ENCODE measurements at places on chromosomes 11 and 22.

GRCh38 chr11:118910309-118911112, 15.2 kb downstream of the BCL9L start:
- peak; percentile 92 for DNase-seq

DNA sequence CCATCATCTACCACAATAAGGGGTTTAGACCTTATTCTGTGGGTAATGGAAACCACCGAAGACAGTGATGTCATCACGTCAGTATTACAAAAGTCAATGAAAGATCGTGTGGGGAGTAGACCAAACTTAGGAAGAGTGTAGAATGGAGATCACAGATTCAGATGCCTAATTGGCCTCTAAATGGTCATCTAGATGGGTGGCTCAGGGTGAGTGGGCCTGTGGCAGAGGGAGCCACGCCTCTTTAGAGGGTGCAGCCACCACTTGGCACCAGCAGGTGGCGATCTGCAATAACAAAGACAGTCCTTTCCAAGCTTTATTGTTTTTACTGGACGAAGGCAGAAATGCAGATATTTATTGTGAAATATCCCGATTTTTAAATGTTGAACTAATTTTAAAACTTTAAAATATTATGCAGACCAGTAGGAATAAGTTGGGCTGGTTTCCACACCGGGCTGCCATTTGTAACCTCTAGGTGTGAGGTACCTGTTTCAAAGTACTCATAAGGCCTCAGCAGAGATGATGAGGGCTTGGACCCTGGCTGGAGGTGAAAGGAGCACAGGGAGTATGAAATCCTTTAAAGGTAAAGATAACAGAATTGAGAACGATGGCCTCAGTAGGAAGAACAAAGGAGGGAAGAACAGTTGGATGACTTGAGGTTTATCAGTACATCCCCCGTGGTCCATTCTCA, 222.0 kb downstream of the DBX1 start:
- DNase-seq: peak; percentile 46

DNA sequence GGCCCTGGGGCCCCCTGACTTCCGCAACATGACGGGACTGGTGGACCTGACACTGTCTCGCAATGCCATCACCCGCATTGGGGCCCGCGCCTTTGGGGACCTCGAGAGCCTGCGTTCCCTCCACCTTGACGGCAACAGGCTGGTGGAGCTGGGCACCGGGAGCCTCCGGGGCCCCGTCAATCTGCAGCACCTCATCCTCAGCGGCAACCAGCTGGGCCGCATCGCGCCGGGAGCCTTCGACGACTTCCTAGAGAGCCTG, 992 bp downstream of the LRFN4 start:
- no peak for DNase-seq

GRCh38 chr22:41288245-41288946, 2.4 kb upstream of the RANGAP1 start:
- DNase-seq: peak; percentile 74

GRCh38 chr11:72970557-72971118, 156.4 kb downstream of the ATG16L2 start:
- peak; percentile 14 for DNase-seq

DNA sequence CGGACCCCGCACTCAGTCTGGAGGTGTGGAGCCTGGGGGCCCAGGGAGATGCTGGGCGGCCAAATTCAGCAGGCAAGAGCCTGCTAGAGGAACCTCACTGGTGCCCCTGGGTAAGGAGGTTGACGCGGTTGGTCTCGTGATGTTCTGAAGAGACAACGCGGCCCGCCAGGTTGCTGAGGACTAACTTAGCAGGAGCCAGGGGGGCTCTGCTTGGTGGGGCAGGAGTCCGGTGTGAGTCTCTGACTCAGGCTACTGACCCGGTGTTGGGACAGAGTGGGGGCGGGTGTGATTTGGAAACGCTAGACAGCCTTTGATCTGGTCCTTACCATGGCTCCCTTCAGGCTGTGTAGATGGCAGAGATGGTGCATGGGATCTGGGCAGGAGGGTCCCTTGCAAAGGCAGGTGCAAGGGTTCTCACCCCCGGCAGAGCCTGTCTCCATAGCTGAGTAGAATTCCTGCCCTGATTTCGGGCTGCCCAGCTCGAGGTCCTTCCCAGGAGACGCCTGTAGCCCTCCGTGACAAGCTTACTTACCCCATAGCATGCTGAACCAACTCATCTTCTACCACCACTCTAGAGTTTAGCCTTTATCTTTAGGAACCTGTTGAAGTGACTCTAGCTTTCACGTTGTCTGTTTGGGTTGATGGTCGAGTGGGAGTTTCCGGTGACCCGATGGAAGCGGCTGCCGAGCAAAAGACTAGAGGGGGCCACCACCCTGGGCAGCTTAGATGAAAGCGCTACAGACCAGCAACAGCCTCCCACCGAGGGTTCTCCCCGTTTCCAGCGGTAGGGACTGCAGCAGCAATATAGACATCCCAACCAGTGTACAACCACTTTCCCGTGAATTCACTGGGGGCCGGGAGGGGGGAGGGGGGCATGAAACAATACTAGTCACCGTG, 38.4 kb downstream of the KCNC1 start:
- DNase-seq: no peak

- DNase-seq: no peak
Observed at GRCh38 chr22:44520465-44521094, 22.5 kb upstream of the RTL6 start.

DNA sequence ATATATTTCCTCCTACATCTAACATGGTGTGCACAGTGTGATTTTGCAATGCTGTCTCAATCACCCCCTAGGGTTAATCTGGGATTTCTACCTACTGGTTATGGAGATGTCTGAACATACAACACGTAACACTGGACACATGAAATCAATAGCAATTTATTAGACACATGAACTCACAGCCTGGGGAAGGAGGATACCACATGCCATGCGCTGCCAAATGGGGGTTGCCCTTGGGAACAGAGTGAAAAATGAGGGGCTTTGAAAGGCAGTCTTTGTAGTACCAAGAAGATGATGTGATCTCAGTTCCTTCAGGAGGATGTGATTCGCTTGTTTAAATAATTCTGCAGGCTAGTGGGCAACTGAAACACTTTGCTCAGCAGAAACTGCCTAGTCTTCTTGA, 253.6 kb upstream of the LRRC4C start:
- DNase-seq: no peak

- peak; percentile 37 for DNase-seq
Observed at GRCh38 chr11:75029836-75030631, 41.3 kb downstream of the NEU3 start.

- DNase-seq: peak; percentile 78
Observed at GRCh38 chr11:95671768-95672167, 117.8 kb downstream of the FAM76B start.

DNA sequence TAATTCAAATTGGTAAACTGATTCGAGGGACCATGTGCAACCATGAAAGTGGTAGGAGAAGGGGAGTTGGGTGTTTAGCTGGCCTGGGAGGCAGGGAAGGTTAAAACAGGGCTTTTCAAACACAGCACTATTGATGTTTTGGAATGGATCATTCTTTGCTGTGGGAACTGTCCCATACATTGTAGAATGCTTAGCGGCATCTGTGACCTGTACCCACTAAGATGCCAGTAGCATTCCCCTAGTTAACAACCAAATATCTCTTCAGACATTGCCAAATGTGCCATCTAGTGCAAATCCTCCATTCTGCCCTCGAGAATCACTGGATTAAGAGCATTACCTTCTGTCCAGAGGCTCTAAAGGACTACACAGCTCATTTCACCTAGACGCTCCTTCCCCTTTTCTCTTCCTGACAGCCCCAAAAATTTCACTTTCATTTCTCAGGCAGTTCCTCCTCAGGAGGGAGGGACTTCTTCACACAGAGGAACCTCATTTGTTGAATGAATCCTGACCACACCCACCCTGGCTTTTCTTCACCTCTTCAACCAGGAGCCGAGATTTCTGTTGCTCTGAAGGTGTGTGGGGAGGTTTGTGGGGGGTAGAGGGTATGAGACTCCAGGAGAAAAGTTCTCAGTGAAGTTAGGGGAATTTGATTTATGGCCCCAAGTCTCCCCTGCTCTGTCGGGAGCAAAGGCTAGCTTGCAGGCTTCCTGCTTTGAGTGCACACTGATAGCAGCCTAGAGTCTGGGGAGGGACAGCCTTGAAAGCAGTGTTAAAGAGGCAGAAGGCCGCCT, at the start of gene TRIM34:
Gene TRIM34 (plus strand): TSS at position 513 of the 791 bp plus-strand sequence. CDS start 7,331 bp downstream, outside the sequence.
- DNase-seq: peak; percentile 58

DNA sequence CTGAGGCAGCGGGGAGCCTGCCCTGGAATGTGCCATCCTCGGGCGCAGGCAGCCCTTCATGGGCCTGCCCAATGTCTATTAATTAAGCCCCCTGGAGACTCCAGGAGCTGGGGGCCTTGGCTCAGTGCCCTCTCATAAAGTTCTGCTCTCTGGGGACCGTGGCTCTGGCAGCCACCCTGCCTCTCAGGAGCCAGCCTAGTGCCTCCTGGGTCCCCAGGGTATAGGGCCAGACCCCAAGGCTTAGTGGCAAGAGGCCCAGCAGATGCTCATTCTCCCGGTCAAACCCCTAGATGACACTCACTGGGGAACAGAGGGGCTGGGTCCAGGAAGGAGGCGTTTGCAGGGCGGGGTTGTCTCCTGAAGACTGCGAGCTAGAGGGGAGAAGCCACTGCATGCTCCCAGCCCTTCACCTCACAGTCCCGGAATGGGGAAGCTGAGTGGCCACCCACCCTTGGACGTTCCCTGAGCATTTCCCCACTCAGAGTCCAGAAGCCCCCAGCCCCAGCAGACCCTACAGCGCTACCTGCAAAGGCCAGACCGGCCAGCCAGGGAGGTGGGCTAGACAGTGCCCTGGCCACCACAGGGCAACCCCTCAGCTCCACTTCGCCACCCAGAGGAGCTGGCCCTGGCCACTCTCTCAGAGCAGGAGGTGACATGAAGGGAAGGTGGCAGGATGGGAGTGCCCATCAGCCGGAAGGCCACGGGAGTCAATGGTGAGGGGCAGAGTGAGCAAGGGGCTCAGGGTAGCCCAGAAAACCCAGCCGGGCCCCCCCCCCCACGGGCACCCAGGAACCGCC, 83.0 kb downstream of the CDKN1C start:
- DNase-seq: no peak

GRCh38 chr11:11848891-11849746, 7.3 kb downstream of the USP47 start:
- DNase-seq: peak; percentile 63

DNA sequence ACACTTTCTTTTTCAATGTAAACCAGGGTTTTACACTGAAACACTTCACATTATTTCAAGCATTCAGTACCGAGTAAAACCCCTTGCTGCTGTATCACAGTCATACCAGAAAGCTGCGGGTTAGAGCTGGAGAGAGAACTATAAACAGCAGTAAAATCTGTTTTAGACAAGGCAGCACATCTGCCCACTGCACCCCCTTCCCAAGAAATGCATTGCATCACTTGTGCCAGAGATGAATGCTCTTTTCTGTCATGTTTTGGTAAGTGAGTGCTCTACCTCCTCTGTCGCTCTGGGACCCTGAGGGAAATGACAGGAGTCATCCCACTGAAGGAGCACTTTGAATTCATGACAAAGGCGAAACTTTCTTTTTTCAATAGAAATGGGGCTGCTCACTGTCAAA, 107.2 kb downstream of the MAML2 start:
- peak; percentile 64 for DNase-seq

- DNase-seq: peak; percentile 28
Observed at GRCh38 chr22:50599816-50600455, 657 bp upstream of the MAPK8IP2 start.

GRCh38 chr11:74611369-74611861, 19.0 kb downstream of the POLD3 start:
- DNase-seq: peak; percentile 69

DNA sequence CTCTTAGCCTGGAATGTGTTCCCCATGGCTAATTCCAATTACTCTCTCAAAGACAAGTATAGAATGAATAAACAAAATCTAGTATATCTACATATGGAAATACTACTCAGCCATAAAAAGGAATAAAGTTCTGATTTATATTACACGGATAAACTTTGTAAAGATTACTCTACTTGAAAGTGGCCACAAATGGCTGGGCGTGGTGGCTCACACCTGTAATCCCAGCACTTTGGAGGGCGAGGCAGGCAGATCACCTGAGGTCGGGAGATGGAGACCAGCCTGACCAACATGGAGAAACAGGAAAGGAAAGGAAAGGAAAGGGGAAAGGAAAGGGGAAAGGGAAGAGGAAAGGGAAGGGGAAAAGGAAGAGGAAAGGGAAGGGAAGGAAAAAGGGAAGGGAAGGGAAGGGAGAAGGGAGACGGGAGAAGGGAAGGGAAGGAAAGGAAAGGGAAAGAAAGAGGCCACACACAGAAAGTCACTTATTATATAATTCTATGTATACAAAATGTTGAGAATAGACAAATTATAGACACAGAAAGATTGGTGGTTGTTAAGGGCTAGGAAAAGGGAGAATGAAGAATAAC, 90.7 kb upstream of the CLNS1A start:
- DNase-seq: no peak

- no peak for DNase-seq
Observed at GRCh38 chr11:69800278-69800677, 18.9 kb downstream of the FGF3 start.

DNA sequence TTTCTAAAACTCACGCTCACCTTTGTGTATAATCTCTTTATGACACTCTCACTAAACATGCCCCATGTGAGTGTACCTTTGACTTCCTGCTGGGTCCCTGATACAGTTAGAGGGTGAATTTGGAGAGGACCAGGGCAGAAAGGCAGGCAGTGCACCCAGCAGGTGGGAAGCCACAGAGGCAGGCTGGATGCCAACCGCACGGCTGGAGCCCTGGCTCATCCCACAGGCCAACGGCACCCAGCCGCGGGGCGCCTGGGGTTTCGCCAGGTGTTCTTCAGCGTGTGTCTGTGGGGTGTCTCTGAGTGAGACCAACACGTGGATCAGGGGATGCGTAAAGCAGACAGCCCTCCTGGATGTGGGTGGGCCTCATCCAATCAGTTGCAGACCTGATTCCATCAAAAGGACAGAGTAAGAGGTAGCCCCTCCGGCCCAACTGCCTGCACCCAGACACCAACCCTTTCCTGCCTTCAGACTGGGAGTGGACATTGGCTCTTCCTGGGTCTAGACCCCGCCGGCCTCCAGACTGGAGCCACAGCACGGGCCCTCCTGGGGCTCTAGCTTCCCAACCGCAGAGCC, 51.6 kb downstream of the DHCR7 start:
- no peak for DNase-seq

DNA sequence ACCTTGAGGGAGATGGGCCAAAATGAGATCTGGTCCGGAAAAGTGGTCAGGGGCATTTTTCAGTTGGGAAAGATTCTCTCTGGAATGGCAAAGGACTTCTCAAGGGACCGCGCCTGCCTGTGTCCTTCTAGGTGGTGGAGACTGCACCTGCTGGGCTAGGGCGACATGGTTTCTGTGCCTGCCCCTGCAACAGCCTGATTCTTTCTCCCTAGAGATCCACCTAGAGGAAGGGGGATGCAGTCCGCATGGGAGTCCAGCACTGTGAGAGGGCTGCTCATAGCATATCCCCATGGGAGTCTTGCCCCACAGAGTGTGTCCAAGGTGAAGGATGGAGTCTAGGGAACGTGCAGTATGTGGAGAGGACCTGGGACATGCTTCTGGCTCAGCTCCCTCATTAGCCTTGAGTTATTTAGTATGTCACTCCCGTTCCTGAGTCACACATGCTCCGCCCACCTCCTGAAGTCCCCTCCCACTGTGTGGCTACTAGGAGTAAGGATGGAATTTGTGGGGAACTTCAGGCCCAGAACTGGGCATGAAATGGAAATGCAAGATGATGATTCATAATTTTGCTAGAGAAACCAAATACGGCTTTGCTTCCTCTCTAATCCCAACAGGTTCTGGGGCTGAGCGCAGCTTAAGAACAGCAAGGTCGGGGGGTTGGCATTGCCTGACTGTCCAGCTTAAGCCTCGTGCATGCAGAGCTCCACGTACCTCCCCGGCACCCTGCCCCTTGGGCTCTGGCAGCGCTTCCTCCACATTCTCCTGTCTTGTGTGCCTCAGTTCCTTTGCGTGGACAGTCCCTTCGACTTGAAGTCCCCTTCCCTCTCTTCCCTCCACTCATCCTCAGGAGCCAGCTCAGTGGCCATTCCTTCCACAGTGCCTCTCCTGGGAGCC, 35.0 kb downstream of the GRIK4 start:
- DNase-seq: peak; percentile 97
